Thyroid gland (tissue), 4 donors: ENCODE measurements at places on chromosomes 3 and 15.
A peak's percentile ranks its signal among the peaks of the same experiment; 100 is the strongest.

GRCh38 chr3:81839504-81840094 is 78.2 kb upstream of the GBE1 start:
- no peak for DNase-seq

DNA sequence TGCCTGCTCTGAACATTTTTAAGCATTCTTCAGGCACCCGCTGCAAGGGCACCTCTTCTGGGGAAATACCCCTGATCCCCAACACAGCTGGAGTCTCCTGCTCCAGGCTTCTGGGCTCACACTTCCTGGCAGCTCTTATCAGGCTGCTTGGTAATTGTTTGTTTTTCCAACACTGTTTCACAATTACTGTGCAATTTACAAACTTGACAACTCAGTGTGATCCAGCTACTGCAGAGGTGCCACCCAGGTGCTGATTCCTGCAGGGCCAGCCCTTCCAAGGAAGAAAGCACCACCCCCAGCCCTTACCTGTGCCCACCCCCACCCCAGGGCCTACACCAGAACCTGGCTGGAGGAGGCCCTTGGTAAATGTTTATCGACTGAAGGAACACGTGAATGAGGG is 66.5 kb downstream of the MAGEF1 start:
- DNase-seq, result no peak

DNA sequence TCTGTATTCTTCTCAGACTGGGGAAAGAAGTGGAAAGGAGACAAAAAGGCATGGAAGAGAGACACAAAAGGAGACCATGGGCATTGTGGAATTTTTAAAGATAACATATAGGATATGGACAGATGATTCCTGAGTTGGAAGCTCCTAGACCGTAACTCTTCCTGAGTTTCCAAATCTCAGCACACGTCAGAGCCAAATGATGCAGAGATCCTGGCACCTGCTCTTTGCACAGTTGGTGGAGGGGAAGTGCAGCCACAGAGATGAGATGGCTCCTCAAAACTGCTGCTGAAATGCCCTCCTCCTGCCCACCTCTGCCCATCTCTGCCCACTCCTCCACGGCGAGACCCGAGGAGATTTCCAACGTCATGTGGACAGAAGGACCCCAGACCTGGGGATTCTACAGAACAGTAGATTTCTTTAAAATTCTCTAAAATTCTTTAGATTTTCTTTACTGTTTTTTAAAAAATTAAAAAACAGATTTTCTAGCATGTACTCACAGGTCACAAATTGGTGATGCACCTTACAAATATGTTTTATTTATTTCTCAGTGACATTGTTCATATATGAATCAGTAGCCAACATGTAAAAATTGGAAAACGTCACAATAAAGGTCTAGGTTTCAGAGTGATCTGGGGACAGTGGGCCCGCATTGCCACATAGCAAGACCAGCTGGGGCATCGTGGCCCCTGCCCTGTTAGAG is 8.1 kb downstream of the CPN2 start:
- DNase-seq, result no peak

DNA sequence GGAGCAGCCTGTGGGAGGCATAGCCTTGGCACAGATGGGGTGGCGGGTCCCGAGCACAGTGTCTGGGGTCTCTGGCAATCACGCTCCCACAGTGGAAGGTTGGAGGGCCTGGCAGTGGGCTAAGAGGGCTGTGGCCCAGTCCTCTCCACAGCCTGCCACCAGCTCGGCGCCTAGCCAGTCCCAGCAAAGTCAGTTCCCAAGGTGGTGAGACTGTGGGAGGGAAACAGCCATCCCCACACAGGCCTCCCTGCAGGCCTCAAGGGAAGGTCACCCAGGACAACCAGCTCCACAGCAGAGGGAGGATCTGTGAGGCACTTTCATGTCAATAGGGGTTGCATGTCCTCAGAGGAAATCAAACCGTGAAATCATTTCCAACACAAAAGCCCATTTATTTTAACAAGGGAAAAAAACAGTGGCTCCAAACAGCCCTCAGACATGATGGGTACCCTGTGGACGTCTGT is 27.6 kb upstream of the LIMD1 start:
- no peak for DNase-seq

DNA sequence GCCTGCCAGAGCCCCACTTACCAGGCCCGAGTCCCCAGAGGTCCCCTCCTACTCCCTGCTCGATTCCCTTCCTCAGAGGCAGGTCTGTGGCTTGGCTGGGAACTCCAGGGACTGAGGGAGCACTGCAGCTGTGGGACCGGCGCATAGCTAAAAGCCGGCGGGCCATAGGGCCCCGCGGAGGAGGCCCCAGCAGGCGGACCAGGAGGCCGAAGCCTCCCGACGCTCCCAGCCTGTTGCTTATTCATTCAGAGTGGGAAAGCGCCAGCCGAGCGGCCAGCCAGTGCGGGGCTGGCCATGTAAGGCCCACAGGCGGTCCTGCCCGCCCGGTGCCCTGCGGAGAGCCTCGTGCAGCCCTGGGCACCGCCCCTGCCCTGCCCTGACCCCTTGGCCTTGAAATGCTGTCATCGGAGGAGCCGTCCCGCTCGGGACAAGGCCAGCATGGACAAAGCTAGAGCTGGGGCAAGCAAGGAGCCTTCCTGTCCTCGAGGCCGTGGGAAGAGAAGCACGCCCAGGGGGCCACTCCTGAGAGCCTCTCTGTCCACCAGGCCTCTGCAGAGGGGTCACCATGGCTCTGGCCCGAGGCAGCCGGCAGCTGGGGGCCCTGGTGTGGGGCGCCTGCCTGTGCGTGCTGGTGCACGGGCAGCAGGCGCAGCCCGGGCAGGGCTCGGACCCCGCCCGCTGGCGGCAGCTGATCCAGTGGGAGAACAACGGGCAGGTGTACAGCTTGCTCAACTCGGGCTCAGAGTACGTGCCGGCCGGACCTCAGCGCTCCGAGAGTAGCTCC is at the start of gene LOXL1:
LOXL1 (plus strand) TSS at position 244 of the 784 bp plus-strand sequence; CDS start at position 566, 322 bp downstream.
- peak; percentile 78 for DNase-seq

GRCh38 chr15:27843146-27843545 is 256.0 kb downstream of the OCA2 start:
- no peak for DNase-seq

- DNase-seq, result no peak
These were observed 1078.9 kb downstream of the TUSC7 start for GRCh38 chr3:117788506-117788905.

DNA sequence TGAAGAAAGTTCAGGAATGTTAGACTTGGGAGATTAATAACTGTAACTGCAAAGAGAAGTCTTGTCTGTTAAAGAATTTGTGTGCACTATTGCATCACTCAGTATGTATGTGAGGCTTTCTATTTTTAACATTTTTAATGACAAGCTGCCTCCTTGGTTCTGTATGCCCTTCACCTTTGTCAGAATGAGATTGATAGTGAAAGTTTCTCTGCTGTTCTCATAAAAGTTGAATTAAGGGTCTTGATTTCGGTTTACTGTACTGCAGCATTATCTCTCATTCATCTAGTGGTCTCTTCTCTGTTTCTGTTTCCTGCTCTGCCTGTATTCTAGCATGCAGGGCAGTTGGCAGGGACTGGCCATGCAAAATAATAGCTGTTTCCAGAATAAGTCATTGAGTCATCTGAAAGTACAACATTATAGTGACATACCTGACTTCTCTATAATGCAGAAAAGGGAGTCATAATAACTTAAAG is 454.9 kb downstream of the IL5RA start:
- DNase-seq, result no peak
